ENCODE measurements at places on chromosomes 12 and 14.

GRCh38 chr12:101780599-101780998 is 41.3 kb upstream of the SYCP3 start:
- no peak for DNase-seq

DNA sequence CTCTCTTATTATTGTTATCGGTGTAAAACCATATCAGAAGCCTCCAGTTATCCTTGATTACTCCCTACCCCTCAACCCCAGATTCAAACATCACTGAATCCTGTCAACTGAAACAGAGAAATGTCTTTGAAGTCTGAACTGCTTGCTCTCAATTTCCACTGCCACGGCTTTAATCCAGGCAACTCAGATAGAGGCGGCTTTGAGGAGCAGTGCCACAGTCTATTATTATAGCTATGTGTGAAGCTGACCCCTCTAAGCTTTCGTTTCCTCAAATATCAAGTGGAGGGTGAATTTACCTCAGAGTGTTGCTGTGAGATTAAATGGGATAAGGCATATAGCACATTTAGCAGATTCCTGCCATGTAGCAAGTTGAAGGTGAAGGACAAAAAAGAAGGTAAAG is 49.0 kb upstream of the PDE3A start:
- DNase-seq = no peak

GRCh38 chr12:75528272-75528671 is 16.9 kb upstream of the KRR1 start:
- peak; percentile 90 for DNase-seq

- DNase-seq = no peak
Observed at GRCh38 chr12:43233861-43234260, 318.1 kb downstream of the ADAMTS20 start.

- DNase-seq = no peak
Observed at GRCh38 chr14:45373877-45374276, 120.9 kb upstream of the MIS18BP1 start.

GRCh38 chr12:75526655-75527511 is 15.5 kb upstream of the KRR1 start:
- DNase-seq = peak; percentile 87

GRCh38 chr14:100895411-100895810 is 8.1 kb downstream of the RTL1 start:
- DNase-seq = no peak

GRCh38 chr14:57502586-57503254 is 9.1 kb upstream of the CCDC198 start:
- DNase-seq = no peak

DNA sequence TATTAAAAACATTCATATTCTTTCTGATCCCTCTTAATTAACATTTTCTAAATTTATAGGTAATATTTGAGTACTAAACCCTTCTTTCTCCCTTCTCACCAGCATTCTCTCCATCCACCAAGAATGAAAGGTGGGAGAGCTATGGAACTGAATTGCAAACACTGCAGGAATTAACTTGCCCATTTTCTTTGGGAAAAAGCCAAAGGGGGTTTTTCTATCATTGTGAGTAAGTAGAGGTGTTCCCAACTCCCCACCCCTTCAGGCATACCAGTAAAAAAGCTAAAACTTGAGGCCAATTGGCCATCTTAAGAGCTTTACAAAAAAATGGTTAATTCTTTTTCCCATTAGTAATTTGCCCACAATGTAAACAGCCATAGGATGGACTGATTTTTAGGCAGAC is 23.7 kb downstream of the PCNX1 start:
- no peak for DNase-seq

GRCh38 chr14:69318901-69319475 is 59.0 kb downstream of the GALNT16 start:
- no peak for DNase-seq

DNA sequence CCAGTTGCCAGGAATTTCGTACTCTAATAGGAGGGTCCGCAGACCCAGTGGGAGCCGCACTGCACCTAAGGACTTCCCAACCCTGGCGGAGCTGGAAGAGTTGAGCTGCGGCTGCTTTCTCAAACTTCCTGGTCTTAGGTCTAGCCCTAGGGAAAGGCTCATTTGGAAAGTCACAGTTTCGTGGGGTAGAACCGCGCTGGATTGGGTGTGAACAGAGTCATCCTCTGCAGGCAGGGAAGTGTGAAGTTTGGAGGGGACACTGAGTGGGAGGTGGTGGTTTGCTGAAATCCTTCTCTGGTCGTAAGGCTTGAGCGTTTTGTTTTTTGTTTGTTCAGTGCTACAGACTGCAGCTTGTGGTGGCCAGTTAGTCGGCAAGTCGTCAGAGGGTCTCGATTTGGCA is 18.8 kb downstream of the PRKAB1 start:
- DNase-seq = no peak

- DNase-seq = no peak
Observed at GRCh38 chr12:6198051-6198450, 2.1 kb upstream of the CD9 start.

- no peak for DNase-seq
Observed at GRCh38 chr12:11697670-11698387, 48.4 kb downstream of the ETV6 start.

DNA sequence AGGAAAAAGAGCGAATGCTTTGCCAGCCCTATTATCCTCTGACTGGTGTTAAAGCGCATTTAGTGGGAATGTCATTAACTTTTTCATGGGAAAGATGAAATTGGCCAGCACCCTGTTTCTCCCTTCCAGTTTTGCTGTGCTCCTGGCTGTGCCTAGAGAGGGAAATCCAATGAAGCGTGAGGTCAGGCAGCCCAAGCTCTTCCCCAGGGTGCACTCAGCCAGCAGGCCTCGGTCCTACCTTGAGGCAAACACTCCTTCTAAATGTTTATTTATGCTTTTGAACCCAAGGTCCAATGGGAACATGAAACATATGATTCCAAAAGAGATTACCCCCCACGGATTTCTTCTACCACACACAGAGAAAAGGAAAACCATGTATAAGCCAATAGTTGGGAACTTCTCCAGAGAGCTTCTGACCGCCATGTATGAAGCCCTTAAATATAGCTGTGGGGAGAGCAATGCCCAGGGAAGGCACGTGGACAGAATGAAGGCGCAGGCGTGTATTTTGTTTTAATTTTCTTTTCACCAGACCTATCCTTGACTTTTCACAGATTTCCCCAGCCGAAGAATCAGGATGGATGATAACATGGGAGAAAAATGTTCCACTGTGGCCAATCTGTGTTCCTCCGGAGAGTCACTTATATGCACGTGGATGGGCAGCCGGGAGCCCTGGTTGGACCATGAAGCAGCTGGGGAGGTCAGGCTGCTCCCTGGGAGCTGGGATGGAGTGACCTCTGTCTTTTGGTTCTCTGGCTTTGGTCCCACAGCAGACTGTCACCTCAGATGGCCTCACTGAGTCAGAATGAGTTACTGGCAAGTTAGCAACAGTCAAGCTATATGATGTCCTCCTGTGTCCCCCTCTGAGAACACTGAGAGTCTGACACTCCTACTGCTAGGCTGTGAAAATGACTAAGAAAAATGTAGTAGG is 37.3 kb downstream of the GPR135 start:
- DNase-seq = no peak

- DNase-seq = no peak
Observed at GRCh38 chr14:69854598-69854997, 24.6 kb upstream of the SMOC1 start.

DNA sequence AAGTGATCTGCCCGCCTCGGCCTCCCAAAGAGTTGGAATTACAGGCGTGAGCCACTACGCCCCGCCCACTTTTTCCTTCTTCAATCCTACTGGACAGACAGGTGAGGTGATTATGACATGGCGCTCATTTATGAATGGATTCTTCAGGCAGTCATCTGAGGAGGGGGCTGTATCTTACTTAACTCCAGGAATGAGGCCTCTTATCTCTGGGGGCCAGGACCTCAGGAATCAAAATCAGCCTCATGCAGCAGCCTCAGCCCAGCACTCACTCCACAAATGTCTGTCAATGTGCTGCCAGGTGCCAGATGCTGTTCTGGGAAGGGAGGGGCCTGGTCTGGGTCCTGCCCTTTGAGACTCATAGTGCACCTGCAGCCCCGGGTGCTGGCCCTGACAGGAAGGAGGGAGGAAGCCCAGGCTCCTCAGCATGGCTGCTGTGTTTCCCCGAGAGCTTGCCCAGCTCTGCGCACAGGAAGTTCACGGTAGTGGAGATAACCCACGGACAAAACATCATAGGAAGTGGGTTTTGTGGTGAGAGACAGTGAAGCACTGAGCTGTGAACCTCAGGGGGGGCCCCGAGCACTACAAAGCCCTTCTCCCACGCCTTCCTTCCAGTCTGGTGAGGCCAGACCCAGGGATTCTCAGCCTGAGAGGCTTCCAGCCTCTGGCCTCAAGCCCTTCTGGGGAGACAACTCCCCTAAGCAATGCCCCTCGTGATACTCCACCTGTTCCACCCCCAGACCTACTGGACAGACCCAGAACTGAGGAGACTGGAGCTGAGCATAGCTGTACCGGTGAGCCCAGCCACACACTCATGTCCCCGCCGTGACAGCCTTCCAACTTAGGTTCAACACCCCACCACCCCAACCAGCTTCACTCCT is 22.3 kb downstream of the GALNT6 start:
- DNase-seq = no peak

DNA sequence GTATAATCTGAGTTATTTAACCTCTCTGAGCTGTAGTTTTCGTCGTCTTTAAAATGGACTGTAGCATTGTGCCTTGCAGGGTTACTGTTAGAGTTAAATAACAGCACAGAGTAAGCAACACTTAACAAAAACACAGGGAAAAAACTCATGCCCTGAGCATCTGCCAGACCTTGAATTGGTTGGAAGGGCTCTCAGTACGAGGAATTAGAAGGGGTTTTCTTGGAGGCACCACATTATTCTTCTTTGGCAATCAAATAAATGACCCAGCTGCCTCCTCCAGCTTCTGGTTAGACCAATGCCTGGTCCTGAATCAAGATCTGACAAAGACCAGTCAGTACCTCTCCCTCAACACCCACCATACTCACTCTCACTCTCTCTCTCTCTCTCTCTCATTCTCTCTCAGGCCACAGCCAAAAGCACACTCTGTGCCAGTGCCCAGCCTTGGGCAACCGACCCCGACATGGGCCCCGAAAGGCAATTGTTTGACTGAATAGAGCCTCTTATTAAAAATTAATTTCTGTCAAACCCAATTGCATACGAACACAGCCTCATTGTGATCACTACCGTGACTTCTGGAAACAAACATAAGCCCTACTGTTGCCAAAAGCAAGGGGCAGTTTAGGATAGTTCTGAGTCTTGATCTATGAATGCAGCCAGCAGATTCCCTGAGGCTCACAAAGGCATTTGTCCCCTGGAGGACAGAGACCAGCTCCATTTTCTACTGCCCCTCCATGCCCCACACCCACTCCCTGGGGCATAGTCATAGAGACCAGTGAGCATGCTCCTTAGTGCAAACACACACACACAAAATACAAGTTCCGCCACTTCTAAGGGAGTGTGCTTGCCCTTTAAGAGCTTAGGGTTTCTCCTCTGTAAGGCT is 23.9 kb downstream of the DUSP6 start:
- DNase-seq = no peak

- DNase-seq = no peak
Observed at GRCh38 chr12:116591855-116592637, 32.9 kb downstream of the MAP1LC3B2 start.

GRCh38 chr14:30115756-30116155 is 188.1 kb upstream of the PRKD1 start:
- DNase-seq = no peak

- DNase-seq = peak; percentile 65
Observed at GRCh38 chr14:87992718-87993628, at the start of gene GALC. TSS of gene GALC (minus strand) at chr14:87993182. CDS start at chr14:87993164, 18 bp downstream.

DNA sequence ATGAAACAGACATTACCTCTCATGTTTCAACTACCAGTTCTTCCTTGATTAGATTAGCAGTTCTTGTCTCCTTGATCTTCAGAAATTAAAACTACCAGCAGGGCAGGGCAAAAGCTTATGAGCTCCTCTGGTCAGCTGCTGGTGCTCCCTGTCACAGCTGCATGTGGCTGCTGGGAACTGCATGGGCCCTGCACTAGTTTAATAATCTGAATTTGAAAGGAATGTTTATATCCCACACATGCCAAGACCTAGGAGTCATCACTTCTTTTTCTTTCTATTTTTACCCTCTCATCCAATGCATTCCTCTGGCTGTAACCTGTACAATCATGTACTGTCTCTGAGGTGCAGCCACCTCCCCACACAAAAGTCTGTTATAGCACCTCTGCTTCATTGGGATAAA is 73.9 kb downstream of the ARMH4 start:
- DNase-seq = no peak

DNA sequence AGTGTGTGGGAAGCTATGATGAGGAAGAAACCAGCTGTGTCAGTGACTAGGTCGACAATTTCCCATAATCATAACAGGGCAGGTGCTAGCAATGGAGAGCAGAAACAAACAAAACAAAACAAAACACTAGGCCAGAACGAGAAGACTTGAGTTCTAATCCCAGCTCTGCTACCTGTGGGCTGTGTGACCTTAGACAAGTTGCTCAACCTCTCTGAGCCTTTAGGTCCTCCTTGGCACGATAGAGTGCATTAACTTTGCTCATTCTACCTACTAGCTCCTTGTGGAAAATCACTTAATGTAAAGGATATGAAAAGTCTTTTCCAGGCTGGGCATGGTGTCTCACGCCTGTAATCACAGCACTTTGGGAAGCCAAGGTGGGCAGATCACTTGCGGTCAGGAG is 11.2 kb downstream of the HHIPL1 start:
- no peak for DNase-seq

- DNase-seq = no peak
Observed at GRCh38 chr14:60125918-60126317, 34.2 kb downstream of the PCNX4 start.

DNA sequence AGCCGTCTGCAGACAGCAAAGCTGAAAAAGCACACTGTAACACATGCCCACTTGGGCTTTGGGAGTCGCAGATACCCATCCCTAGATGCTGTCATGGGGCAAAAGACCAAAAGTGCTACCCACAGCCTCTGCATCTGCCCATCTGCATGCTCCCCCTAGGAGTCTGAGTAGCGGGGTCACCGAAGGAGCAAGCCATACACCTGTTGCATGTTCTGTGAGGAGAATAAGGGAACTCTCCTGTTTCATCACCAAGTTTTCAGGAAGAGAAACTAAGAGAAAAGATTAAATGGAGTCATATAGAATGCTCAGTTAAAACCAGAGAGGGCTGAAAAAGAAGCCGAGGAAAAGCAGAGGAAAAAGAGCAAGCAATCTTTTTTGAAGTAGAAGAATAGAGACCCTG is 13.7 kb upstream of the ST8SIA1 start:
- DNase-seq = no peak

- DNase-seq = no peak
Observed at GRCh38 chr14:102390064-102390855, 27.5 kb downstream of the TECPR2 start.

All from NCI-H446 treated with DMSO at 0.1 percent for 48 hours (cell line).